ENCODE measurements at places on chromosomes 1 and 21.

DNA sequence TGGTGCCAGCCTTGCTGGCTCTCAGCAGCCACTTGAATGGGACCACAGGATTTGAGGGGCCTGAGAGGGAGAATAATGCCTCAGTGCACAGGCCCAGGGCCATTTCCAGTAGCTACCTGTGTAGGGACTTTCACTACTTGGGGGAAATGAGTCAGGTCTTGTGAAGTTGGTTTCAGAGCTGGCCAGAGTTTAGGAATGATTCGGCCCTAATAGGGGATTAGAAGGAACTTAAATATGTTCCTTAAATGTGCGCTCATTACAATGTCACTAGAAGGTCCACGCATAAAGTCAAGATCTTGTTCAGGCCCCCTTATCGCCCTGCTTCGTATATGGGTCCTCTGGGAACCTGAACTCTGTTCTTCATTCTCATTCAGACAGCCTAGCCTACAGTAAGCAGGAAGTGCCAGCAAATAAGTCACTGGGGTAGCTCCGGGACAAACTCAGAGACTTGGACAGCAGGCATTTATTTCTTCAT is 5.6 kb upstream of the AKR1A1 start:
- no peak for DNase-seq

- no peak for DNase-seq
Observed at GRCh38 chr1:174215766-174216165, 56.4 kb downstream of the RABGAP1L start.

DNA sequence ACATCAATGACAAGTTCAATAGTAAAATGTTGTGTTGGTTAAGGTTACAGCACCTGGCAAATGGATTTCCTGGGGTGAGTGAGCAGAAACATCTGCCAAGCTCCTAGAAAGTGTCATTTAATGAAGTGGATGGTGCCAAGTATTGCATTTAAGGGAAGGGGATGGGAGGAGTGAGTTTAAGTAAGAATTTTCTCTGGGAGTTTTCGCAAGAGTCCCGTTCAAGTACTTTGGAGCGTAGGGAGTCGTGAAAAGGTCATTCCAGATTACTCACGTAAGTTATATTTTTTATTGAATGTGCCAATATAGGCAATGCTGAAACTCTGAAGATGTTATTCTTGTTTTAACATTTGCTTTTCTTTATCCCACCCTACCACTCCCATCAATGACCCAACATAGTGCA is 117.4 kb upstream of the RAB3GAP2 start:
- DNase-seq = no peak

DNA sequence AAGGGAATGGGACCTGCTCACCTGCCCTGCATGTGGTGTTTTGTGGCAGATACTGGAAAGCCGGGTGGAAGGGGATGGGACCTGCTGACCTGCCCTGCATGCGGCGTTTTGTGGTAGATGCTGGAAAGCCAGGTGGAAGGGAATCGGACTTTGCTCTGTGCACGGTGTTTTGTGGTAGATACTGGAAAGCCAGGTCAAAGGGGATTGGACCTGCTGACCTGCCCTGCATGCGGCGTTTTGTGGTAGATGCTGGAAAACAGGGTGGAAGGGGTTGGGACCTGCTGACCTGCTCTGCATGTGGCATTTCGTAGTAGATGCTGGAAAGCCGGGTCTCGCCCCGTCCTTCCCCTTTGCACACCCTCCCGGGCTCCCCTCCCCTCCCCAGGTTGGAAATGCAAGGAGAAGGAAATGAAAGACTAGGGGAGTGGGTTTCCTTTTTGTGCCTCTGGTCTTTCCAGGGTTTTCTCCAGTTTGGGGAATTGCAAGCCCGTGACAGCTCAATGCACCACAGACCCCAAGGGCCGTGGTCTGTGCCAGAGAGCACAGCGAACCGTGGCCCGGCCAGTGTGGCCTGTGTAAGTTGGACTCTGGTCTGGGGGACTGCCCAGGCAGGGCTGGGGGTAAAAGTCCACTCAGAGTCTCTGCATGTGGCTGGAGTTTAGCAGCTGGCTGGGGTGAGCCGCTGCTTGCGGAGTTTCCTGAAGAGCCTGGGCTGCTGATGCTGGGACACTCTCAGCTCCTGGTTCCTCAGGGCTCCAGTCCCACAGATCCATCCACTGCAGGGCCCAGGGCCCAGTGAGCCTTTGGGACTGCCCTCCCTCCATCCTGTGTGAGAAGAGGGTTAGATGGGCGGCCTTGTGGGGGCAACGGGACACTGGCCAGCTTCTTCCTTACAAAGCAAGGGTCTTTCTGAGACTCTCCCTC is 105.5 kb downstream of the CRYAA start:
- DNase-seq = no peak

All from CD4-positive, alpha-beta T cell treated with Interleukin-4 for 1 hour (primary cell).